ENCODE measurements at places on chromosomes 6 and 20.
A peak's percentile ranks its signal among the peaks of the same experiment; 100 is the strongest.

- no peak for DNase-seq
Observed at GRCh38 chr6:11423667-11424066, 113.9 kb upstream of the TMEM170B start.

GRCh38 chr6:166969390-166970002, 13.1 kb upstream of the RNASET2 start:
- peak; percentile 43 for DNase-seq

GRCh38 chr6:163460307-163460782, 45.8 kb downstream of the QKI start:
- no peak for DNase-seq

DNA sequence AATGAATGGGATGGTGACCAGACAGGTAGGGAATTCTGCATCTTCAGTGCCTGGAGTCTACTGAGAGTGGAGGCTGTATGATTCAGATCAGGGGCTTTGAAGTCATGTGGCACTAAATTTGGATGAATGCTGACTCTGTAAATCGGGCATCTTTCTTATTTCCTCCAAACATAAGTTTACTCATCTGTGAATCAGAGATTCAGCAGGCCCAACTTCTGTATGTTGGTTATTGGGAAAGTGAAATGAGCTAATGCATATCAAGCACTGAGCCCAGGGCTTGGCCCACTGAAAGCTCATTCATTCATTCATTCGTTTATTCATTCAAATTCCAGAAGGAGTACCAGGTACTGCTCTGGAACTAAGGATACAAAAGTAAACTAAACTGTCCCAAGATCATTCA, 192.3 kb upstream of the RIN2 start:
- no peak for DNase-seq

- peak; percentile 35 for DNase-seq
Observed at GRCh38 chr6:45667300-45667699, 289.6 kb upstream of the SUPT3H start.

GRCh38 chr20:1423206-1423605, 30.4 kb upstream of the FKBP1A start:
- DNase-seq: no peak

GRCh38 chr6:7137335-7138045, 29.7 kb downstream of the RREB1 start:
- peak; percentile 82 for DNase-seq

GRCh38 chr20:32144898-32145662, 35.6 kb downstream of the TM9SF4 start:
- DNase-seq: no peak

DNA sequence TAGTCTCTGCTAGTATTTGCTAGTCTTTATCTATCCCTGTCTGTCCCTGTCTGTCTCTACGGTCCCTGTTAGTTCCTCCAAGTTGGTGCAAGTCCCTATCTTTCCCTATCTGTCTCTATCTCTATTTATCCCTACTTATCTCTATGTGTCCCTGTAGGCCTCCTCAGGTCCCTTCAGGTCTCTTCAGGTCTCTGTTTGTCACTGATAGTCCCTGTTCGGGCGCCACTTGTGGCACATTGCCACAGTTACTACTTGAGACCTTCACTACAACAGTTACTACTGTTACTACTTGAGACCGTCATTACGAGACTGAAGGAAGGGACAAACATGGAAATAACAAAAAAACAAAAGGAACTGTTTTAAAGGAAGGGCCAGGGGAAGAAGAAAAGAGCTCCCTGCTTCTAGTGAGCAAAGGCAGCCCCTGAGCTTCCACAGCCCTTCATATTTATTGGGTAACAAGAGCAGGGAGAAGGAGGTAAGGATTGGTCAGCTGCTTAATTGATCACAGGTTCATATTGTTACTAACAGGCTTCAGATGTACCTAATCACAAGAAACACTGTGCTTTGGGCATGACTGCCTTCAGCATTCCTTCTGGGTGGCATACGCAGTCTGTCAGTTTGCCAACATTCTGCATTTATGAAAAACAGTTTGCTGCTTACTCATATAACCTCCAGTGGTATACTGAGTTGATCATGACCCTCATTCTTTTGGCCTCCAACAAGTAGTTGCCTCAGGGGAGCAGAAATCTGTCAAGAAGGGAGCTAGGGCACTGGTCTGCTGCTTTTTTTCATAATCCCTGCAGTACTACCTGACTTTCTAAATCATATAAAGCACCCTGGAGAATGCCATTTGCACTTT, 8.4 kb downstream of the EPB41L2 start:
- DNase-seq: no peak

- DNase-seq: no peak
Observed at GRCh38 chr20:63366390-63367365, 5.5 kb upstream of the CHRNA4 start.

GRCh38 chr6:140043762-140044378, 669.4 kb upstream of the CITED2 start:
- peak; percentile 84 for DNase-seq

- peak; percentile 50 for DNase-seq
Observed at GRCh38 chr20:2402271-2402980, 21.7 kb downstream of the TGM6 start.

DNA sequence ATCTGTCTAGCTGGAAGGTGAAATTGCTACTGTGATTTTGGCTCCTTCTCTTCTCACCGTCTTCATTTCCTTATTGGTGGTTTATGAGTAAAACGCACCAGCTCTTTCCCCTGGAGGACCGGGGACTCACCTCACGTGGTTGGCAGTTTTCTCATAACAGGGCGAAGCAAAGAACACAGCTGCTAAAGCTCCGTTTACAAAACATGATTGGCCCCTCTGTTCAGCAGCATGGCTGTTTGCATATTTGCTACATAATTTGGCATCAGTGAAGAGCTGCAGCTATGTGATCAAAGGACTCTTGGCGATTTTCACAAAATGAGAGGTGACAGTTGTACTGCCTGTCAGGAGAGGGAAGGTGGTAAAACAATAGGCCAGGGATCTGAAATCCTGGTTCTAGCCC, 20.5 kb upstream of the TMEM181 start:
- DNase-seq: no peak

DNA sequence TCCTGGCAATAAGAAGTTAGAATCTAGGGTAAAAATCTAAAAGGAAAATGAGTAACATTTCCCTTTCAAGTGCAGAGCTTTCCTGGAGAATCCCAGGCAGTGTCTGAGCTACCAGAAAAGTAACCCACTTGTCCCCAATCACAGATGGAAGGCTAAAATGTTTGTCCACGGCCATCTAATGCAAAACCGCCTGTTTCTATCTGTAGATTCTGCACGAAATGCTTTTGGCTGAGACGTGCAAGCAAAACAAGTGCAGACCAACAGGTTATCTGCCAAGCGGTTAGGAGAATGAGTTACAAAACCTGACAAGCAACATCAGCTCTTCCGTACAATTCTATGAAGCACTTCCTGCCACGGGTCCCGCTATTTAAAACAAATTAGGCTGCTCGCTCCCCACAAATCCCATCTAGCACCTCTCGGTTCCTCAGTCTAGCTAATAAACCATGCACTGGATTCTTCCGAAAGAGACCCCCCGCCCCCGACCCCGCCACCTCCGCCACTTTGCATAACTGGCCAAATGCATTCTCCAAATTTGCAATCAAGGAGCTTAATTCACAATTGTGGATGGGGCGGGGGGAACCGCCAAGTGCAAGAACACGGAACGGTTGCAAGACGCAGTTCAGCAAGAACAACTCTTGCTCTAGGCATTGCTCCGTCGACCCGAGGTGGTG, 1.4 kb downstream of the ELOVL5 start:
- peak; percentile 18 for DNase-seq

GRCh38 chr20:39528436-39528835, 566.3 kb downstream of the DHX35 start:
- DNase-seq: no peak

DNA sequence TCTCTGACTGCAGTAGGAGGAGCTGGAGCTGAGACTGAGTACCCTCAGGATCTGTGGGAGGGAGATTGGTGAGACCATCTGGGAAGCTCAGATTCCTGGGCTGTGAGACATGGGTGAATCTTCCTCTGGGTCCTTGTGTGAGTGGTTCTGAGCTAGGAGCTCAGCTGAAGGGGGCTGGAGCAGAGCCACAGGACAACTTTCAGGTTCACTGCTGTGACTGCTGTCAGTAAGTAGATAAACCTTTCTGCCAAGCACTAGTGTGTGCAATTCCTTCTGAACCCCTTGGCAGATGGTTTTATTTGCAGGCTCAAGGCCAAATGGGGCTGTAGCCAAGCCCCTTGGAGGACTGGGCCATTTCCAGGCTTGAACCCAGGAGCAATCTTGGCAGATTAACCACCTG, 49.6 kb upstream of the SNAP91 start:
- DNase-seq: no peak

- DNase-seq: no peak
Observed at GRCh38 chr6:20639161-20639560, 104.9 kb downstream of the CDKAL1 start.

GRCh38 chr6:129448965-129449364, 261.0 kb downstream of the ARHGAP18 start:
- no peak for DNase-seq

GRCh38 chr20:59785669-59785959, 147.8 kb downstream of the SYCP2 start:
- no peak for DNase-seq

GRCh38 chr6:5811997-5812396, 194.7 kb downstream of the NRN1 start:
- DNase-seq: no peak

DNA sequence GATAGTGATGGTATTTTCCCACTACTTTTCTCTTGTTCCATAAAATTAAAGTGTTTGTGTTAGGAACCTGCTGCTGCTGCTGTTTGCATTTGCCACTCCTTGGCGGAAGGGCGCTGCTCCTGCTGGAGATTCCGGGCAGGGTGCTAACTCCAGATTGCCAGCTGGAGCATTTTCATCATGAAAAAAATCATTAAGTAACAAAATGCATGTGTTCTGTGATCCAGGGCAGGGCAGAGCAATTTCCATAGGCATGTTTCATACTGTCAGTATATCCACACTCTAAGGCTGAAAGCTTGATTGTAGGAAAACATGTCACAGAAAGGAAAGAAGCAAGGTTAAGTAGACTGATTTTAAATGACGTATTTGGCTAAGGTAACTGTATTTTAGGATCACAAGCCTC, 24.0 kb downstream of the PBOV1 start:
- no peak for DNase-seq

GRCh38 chr6:55998576-55998975, 123.2 kb upstream of the BMP5 start:
- no peak for DNase-seq

DNA sequence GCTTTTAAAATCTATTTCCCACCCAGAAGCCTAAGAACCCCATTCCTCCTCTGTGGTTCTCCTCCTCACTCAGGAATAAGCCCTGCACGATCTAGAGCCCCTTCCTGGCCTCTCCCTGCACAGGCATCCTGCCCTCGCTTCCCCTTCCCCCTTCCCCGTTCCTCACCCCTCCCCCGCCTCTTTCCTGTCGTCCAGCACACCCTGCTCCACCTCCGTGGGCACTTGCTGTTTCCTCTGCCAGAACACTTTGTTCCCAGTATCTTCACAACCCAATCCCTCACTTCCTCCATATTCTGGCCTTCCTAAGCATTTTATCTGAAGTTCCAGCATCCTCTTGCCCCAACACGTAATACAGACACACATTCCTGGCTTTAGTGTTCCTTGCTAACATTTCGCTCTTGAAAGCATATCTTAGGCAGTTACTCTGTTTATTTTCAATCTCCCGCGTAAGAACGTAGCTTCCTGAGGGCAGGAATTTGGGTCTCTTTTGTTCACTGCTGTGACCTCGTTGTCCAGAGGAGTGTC, 20.2 kb upstream of the SLC22A2 start:
- no peak for DNase-seq

DNA sequence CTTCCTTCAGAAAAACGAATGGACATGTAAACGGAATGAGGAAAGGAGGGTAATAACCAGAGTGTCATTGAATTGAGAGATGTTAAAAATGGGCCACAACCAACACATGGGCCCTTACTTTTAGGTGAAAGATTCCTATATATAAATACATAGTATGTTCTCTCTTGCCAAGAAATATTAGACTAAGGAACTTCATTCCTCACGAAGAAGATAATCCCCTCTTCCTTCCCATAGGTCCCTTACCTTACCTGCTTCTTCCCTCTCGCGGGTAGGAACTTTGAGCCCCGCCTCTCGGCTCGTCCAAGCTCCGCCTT, 295 bp upstream of the TBC1D22B start:
- DNase-seq: no peak

DNA sequence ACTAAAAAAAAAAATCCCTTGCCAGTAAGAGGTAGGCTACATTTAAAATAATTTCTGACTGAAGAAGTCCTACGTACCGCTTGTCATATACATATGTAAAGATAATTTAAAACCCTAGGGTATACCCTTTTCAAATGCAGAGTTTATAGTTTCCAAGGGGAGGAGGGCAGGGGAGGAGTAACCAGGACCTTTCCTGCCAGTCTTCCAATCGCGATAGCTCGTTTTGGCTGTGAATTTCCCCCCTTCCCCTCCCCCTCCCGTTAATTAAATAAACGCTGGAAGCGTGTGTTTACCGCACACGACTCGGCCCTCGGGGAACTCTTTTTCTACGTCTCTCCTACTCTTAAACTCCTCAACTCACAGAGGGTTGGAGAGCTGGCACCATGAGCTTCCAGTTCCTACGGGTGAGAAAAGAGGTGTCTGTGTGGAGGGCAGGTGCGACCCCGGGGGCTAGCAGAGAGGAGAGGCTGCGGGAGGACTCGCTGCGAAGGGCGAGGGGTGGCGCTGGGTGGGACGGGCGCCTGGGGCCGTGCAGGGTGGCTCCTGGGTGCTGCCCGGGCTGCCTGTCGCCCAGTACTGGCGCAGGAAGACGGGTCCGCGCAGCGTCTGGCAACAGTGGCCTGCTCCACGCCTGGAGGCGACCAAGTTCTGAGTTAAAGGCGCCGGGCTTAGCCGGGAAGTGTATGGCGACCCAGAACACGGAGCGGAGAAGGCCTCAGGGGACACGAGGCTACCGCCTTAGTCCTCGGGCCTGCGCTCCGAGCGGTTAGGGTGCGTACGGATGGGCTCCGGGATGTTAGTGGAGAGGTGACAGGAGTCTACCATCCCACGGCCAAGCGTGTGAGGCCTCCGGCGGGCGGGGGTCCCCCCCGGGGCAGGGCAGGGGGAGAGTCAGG, 4.1 kb upstream of the TFAP2C start:
- no peak for DNase-seq

DNA sequence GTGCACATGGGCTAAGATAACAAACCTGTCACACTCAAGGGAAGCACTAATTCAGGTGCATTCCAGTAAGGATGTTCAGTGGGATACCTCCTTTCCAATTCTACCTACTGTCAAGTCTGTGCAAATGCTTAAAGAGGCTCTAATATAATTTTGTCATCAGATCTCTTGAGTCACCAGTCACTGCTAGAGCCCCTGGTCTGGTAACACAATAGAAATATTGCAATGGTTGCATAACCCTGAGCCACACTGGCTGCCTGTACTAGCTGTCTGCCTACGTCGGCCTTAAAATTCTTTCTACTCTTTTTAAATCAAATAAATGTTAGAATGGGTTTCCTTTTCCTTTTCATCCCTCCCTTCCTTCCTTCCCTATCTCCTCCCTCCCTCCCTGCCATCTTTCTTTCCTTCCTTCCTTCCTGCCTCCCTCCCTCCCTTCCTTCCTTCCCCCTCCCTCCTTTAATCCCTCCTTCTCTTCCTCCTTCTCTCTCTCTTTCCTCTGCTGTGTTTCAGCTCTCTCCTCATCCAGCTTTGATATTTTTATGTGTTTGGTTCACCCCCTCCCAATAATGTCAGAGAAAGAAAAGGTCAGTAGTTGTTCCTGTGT, 28.1 kb upstream of the OLIG3 start:
- no peak for DNase-seq

GRCh38 chr6:158038291-158039177, 56.9 kb downstream of the SYNJ2 start:
- DNase-seq: no peak

- no peak for DNase-seq
Observed at GRCh38 chr20:7799862-7800261, 140.4 kb downstream of the HAO1 start.
